ENCODE measurements at places on chromosomes 11 and 22.

- no peak for DNase-seq
Observed at GRCh38 chr22:20577045-20577444, 69.6 kb downstream of the MED15 start.

DNA sequence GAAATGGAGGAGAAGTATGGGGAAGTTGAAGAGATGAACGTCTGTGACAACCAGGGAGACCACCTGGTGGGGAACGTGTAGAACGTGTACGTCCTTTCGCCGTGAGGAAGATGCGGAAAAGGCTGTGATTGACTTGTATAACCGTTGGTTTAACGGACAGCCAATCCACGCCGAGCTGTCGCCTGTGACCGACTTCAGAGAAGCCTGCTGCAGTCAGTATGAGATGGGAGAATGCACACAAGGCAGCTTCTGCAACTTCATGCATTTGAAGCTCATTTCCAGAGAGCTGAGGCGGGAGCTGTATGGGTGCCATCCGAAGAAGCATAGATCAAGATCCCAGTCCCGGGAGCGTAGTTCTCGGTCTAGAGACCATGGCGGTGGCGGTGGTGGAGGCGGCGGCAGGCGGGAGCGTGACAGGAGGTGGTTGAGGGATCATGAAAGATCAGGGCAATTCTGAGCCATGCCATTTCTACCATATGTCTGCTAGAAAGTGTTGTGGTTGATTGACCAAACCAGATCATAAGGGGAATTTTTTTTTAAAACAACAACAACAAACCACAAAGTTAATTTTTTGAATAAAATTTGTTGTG, 36.8 kb upstream of the PHOX2A start:
- DNase-seq: no peak

GRCh38 chr11:97745515-97746050, 1275.2 kb upstream of the CNTN5 start:
- DNase-seq: no peak

DNA sequence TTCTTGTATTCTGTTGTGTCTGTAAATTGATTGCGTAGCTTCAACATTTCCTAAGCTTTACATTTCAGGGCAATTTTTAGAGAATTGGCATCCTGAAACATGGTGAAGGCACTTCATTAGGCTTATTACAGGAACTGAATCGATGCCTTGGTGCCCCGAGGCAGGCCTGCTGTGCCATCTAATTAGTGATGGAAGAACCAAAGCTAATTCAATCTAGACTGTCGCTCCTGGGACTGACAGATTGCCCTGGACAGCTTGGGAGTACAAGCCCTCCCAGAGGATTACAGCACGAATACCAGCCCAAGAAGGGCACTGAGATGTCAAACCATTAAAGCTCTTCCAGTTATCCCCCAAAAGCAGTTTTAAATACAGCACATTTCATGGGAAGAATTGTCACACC, 243.2 kb upstream of the ZC3H12C start:
- no peak for DNase-seq

DNA sequence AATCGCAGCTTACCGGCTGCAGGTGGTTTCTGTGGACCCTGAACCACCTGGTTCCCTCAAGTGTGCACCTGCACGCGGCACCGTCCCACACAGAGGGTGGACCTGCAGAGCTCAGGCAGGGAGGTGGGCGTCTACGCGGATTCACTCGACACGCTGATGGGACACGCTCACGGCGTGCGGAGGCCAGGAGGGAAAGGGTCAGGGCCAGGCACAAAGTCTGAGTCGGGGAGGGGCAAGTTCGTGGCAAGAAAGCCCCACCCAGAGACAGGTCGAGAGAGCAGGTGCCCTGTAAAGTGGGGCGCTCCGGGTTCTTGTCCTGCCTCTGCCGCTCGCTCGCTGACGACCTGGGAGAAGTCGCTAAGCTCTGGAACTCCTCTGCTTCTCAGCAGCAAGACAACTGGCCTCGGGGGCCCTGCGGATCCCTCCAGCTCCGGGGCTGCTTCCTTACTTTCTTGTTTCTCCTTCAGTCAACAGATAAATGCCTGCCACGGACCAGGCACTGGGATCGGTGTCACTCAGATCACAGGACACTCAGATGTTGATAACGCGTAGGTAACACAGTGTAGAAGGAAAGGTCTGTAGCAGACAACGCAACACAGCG, 72.4 kb upstream of the NUP50 start:
- no peak for DNase-seq

DNA sequence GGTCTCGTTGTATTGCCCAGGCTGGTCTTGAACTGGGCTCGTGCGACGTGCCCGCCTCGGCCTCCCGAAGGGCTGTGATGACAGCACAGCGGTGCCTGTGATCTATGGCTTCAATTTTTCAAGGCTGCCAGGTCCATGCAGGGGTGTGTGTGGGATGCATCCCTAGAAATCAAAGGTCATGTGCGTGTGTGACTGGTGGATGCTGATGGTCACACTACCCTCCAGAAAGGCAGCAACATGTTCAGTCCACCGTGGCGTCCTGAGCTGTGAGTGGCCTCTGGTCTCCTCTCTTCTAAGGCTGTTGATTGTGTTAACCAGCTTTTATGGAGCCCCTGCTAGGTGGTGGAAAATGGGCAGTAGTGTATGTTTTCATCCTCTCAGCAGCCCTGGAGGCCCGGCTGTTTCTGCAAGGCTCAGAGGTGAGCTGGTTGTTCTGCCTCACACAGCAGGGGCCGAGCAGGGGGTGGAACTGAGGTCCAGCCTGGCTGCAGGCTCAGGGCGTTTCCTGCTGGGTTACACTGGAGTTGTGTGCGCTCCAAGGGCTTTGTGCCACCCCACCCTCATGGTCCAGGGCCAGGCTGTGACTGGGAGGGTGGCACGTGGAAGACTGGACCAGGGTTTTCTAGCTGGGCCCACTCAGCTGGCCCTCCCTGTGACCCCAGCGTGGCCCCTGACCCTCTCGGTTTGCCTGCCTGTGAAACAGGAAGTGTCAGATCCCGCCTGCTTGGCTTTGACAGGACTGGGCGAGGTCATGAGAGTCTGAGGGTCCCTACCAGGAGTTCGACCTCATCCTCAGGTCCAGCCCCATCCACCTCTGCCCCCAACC, 7.7 kb downstream of the BIK start:
- DNase-seq: no peak

DNA sequence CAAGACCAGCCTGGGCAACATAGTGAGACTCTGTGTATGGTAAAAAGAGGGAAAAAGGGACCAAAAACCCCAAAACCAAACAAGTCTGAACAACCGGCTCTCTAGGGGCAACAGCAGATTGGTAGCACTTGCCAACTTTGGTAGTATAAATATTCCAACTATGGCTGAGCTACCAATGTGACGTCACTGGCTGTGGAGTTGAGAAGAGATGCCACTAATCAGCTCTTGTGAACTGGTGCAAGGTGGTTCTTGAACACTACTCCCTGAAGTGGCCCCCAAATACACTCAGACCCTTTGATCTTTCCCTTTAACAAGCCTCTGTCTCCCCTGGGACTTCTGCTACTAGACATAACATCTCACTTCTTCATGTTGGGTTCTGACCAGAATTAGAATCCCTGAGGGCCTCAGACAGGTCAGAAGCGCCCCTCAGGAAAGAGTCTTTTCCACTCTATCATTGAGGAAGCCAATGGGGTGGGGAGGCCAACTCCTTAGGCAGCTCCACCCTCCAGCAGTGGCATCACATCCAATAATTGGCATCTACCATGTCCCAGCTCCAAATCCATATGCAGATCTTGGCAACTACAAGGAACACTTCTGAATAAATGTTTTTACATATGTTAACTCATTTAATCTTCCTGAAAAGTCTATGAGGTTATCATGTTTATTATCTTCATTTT, 49.2 kb downstream of the RPL27A start:
- DNase-seq: no peak

DNA sequence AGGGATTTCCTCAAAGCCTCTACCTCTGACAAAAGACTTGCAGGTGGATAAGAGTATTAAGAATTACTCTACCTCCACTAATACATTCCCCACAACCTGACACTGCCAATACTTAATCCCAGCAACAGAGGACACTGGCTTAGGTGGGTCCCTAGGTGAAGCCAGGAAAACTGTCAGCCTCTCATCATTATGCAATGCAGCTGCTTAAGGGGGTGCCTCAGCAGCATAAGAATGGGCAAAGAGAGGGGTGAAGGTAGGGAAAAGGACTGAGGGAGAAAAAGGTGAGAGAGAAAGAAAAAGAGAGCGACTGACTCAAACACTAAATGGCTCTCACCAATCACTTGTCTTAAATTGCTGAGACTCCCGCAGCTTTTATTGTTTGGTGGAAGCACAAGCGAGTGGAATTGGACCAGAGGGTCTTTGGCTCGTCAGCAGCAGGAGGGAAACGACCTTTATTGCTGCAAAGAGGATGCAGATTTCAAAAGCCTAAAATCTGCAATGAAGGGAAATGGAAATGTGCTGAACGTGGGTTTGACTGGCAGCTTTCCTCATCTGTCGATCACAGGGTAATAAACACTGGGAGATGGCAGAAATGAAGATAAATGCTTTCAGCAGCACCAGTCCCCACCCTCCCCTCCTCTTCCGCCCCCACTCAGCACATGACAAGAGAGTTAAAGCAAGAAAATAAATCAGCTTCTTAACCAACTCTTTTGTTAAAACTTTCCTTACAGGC, 64.9 kb upstream of the CHRM4 start:
- DNase-seq: no peak

- no peak for DNase-seq
Observed at GRCh38 chr11:64447831-64448598, 89.1 kb downstream of the RPS6KA4 start.

- DNase-seq: no peak
Observed at GRCh38 chr11:131750692-131751091, 380.3 kb downstream of the NTM start.

DNA sequence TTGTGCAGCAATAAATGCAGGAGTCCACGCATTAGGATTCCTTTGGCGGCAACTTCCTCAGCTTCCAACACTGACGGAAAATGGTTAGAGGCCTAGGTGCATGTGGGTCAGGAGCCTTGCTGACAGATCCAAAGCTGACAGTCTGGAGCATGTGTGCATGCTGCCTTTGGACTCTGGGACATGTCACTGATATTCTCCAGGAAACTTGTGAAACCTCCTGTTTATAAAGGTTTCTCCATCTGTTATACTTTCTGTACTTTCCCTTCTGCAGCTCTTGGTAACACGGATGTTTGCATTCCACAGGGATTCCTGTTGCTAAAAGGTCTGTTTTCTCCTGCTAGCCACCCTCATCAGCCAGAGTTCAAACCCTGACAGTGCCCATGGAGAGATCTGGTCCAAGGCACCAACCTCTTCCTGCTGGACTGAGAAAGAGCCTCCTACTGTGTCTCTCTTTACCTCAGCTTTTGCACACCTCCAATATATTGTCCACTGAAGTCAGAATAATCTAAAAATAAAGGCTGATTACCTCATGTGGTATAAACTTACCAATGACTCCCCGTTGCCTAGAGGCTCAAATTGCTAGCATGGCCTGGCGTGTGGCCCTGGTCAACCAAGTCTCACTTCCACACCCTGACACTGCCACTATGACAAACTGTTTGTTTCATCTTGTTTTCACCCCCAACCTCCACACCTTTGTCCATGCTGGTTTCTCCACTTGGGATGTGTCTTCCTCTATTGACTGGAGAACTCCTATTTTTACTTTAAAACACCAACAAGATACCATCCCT, 31.1 kb upstream of the LYVE1 start:
- no peak for DNase-seq

- no peak for DNase-seq
Observed at GRCh38 chr22:37051391-37052385, at the start of gene KCTD17. Gene KCTD17, plus strand, starts transcription at chr22:37051742. Its CDS starts 19 bp downstream, at chr22:37051761.

- no peak for DNase-seq
Observed at GRCh38 chr11:74460481-74461154, 6.7 kb downstream of the KCNE3 start.

DNA sequence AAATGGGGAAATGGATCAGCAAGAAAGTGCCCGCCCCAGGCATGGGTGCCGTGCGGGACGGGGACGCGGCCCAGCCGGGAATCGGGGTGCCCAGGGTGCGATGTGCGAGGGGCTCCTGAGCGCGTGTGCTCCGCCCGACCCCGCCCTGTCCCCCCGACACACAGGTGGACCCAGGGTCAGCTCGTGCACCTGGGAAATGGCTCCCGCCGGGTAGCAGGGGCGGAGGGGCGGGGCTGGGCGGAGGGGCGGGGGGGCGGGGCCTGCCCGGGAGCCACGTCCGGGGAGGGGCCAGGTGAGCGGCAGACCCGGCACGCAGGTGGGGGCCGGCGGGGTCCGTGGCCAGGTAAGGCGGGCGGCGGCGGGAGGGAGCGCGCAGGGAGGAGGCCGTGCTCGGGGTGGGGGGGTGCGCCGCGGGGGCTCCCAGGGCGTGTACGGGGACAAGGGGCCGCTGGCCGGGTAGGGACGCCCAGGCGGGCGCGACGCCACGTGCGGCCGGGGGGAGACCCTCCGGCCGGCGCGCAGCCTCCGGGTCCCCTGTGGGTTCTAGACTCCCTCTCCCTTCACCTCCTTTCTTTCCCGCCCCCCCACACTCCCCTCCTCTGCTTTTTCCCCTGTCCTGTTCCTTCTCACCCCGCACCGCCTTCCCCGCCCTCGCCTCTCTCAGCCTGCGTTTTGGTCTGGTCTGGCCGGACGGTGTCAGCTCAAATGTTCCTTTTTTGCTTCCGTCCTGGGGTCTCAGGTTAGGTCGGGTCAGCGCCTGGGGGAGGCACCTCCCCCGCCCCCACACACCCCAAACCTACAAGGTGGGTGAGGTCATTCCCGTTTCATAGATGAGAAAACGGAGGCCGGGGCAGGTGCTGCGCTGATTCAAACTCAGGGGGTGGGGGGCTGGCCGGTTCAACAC, at the start of gene ARHGAP8:
Gene ARHGAP8 (plus strand): TSS at position 291 of the 904 bp plus-strand sequence. CDS start 33,953 bp downstream, outside the sequence.
- DNase-seq: no peak

DNA sequence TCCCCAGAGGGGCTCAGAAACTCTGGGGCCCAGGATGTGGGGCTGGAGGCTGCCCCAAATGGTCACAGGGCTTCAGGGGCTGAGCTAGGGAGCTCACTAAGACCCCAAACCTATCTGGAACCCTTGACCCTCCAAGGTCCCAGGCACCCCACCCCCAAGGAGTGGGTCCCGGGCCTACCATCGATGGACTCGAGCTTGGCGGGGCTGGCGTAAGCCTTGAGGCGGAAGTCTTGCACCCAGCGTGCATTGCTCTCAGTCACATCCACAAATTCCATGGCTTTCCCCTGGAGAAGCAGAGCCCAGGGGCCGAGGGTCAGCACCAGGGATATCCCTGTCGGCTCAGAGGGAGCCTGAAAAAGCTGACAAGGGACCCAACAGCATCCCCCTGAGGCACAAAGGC, 3.5 kb downstream of the GATD1 start:
- no peak for DNase-seq

GRCh38 chr11:103995896-103996295, 40.5 kb upstream of the DDI1 start:
- no peak for DNase-seq

GRCh38 chr11:68956142-68956541, 24.6 kb downstream of the MRGPRD start:
- no peak for DNase-seq

GRCh38 chr22:28792491-28793383, 7.6 kb downstream of the XBP1 start:
- DNase-seq: no peak
